ENCODE measurements at places on chromosomes 4 and X.

GRCh38 chr4:144113546-144113945, 27.0 kb downstream of the GYPA start:
- DNase-seq, result no peak

GRCh38 chr4:145935253-145936141, 3.1 kb downstream of the ZNF827 start:
- DNase-seq, result no peak

DNA sequence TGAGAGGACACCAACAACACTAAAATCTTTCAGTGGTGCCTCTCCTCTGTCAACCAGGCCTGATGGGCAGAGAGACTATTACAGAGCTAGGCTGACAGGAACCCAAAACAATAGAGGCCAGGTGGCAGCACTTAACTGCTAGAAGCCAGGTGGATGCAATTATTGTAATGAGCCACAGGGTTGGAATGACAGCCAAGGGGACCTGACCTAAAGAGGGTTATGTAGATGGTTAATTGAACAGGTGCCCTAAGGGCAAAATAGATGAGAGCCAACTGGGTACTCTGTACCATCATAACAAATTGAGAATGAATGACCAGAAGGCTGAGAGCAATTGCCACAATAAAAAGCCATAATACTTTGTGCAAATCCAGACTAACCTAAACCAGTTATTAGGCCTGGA, 24.7 kb upstream of the FRAS1 start:
- no peak for DNase-seq

DNA sequence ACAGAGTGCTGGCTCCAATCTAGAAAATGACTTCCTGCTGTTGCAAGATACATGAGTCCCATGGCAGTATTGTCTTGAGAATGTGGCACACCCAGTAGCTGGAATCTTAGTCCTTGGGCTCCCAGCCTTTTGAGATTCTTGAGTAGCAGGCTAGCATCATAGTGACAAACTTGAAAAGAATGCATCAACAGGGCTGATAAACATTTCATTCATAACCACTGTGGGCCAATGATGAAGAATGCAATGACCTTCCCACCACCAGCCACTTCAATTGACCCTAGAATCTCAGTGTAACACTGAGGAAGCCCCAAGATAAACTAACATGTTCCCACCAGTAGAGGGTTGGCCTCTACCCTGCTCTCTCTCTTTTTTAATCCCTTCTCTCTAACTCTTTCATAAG, 329.3 kb downstream of the GBA3 start:
- no peak for DNase-seq

DNA sequence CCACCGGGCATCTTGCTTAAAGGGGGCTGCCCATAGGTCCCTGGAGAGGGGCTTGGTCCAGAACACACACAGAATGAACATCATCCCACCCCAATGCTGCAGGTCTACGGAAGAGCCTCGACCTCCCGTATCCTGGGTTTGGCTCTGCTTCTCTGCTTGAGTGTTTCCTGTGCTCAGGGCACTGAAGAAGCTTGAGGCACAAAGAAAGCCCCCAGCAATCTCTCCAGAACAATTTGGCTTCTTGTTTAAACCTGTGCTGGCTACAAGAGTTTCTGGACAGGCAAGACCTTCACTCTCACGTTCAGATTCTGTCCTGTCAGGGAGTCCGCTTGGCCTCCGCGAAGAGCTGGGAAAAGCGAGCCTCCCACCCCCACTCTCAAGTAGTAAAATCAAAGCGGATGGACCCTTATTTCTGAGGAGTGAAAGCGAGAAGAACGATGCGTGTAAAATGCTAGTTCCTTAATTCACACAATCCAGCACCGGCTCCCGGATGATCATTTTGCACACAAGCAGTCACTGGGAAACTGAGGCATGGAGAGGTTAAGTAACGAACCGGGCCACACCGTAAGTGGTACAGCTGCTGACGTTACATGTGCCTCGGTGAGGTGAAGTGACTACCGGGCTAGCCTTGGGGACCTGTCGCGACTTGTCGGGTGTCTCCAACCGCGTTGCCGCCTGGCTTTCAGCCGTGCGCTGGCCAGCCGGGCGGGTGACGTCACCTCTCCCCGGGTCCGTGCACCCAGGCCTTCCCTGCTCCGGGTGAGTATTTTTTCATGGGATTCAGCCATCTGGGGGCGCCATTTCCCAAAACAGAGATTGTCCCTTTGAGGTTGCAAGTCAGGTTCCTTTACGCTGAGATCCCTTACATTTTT, 3.1 kb upstream of the SFRP2 start:
- no peak for DNase-seq

- DNase-seq, result no peak
Observed at GRCh38 chrX:47573341-47574075, 8.7 kb upstream of the TIMP1 start.

- no peak for DNase-seq
Observed at GRCh38 chrX:109843963-109844751, 111.1 kb upstream of the ACSL4 start.

DNA sequence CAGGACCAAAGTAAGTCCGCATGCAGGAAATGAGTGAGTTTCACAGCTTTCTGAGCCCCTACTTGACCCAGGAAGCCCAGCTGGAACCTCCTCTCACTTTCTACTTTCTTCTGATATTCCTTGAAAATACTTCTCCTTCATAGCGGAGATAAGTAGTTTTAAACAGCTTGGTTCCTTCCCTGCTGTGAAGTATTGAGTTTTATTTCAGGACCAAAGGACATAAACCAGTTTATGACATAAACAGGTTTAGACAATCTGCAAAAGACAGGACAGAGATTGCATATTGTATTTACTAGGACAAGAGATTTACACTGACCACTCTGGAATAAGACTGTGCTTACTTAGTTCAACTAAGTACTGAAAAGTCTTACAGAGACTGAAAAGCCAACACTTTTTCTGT, 54.8 kb downstream of the PAGE2 start:
- no peak for DNase-seq

DNA sequence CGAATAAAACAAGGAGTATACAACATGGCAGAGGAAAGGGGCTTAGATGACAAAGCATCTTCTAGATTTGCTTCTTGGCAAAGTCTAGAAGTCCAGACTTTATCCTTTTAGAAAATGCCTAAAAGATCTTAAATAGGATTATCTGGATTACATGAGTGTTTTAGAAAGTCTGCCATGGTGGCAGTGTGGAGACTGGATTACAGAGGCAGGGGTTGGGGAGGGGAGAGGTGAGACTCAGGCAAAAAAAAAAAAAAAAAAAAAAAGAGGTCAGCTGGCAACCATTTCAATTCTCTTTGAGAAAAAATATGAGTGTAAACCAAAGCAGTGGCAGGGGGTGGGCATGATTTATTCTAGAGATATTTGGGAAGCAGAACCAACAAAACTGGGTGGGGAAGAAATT, 17.4 kb downstream of the ZNF827 start:
- no peak for DNase-seq

- no peak for DNase-seq
Observed at GRCh38 chr4:38672397-38673129, 8.6 kb downstream of the KLF3 start.

DNA sequence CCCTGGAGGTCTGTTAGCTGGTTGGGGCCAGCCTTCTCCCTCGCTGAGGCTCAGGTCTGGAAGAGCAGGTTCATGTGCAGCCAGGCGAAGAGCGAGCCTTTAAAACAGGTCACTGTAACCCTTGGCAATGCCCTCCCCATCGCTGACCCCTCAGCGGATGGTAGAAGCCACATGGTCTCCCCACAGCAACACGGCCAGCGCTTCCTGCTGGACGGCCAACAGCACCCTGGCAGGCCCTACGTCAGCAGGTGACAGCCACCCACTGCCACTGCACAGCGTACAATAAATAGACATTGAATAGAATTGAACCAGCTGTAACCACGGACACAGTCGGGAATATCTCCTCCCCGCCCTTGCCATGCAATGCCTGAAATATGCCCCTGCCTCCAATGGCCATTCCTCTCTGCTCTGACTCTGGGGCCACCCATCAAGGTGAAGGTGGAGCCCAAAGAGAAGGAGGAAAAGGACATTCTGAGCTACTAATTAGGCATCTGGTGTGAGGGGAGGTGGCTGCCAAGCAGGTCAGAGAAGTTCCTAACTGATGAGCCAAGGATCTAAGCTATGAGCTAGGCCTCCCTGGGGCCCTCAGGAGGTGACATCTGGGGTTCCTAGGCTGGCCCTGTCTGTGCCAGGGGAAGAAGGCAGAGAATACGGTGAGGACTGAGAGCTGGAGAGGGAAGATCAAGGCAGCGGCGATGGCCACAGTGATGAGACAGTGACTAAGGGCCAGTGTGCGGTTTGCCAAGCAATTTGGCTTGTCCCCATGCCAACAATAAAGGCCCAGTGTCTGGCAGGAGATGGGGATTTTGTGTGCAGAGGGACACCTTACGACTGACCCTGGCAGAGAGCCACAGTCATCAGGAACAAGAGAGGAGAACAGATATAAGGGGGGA, 202.3 kb downstream of the BCOR start:
- no peak for DNase-seq

GRCh38 chr4:54843106-54843505, 185.3 kb downstream of the KIT start:
- DNase-seq, result no peak

DNA sequence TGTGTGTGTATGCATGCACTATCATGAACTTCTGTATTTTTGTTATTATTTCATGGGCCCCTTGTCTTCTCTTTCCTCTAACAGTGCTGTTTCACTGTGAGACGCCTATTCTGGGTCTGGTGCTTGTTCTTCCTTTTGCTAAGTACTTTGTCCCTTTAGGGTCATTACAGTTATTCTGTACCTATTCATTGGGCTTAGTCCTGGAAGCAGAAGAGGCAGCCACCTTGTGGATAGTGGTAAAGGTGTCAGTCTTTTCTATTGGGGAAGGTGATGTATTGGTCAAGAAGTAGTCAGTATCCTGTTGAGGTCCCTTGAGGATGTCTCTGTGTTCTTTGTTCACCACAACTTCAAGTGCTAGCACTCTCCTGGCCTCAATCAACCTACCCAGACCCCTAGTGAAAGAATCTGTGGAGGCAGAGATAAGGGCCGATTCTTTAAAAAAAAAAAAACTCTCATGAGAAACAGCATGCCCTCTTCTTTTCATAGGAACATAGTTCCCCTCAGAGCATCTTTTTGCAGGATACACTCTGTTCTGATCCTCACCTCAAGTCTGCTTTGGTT, 593.8 kb downstream of the SPRY1 start:
- DNase-seq, result no peak

- no peak for DNase-seq
Observed at GRCh38 chr4:120555058-120555457, 367.5 kb downstream of the PRDM5 start.

- no peak for DNase-seq
Observed at GRCh38 chr4:95417531-95417930, 131.2 kb downstream of the UNC5C start.

DNA sequence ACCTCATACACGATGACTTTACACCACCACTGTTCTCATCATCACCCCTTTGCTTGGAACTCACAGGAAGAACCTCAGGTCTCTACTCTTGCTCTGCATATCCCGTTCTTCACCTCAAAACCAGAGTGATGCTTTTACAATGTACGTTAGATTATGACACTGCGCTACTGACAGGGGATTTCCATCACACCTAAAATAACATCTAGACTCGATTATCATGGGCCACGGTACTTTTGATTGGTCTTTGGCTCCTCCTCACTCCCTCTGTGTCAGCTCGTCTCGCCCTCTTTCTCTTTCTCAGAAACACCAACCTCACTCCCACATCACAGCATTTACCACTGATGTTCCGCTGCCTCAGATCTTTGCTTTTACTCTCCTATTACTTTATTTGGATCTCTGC, 172.4 kb downstream of the TLL1 start:
- no peak for DNase-seq

DNA sequence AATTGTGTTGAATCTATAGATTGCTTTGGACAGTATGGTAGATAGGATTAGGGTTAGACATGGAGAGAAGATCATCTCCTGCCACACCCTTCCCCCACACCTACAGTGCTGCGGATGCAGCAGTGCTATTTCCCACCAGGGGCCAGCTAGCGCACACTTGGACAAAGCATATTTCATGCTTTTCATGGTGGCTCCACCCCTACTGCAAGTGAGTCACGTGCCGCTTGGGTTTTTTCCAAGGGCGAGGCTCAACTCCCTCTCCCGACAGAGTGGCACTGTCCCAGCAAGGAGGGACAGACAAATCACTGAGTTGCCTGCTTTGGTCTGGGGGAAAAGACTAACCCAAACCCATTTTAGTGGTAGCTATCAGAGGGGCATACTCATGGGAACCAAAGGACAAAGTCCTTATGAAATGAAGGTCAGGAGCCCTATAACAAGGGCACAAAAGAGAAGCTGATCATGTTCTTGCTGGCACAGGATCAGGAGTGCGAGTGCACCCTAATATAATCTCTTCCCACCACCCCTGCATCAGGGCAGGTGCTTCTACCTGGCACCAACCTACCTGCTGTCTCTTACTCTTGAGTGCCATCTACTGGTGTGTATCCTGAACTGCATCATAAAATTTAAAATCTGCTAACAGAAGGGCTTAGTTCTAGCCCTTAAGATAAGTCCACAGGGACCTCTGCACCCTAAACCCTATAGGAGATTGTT, 55.1 kb upstream of the PGAM4 start:
- no peak for DNase-seq

GRCh38 chr4:126807132-126807531, 825.6 kb upstream of the INTU start:
- no peak for DNase-seq

GRCh38 chrX:121456315-121456714, 408.9 kb downstream of the GLUD2 start:
- no peak for DNase-seq

GRCh38 chr4:37892641-37893040, 1.8 kb downstream of the TBC1D1 start:
- no peak for DNase-seq

GRCh38 chrX:101931136-101931487, 715 bp downstream of the ZMAT1 start:
- DNase-seq, result no peak

DNA sequence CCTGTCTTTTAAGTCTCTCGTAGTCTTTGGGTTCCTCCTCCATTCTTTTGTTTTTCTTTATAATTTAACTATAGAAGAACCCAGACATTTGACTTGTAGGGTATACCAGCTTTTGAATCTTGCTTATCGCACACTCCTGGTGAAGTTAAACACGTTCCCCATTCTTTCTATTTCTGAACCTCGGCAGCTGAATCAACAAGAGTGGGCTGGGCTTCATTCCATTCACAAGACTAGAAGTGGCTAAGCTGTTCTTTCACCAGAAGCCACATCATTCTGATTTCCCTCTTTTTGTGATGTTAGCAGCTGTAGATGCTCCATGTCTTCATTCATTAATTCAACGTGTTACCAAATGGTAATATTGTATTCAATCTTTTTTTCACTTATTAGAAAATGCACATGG, 167.9 kb downstream of the CORIN start:
- DNase-seq, result no peak

GRCh38 chrX:53305219-53305995, 24.0 kb upstream of the IQSEC2 start:
- DNase-seq, result no peak

GRCh38 chr4:31327031-31327430, 606.9 kb downstream of the PCDH7 start:
- DNase-seq, result no peak

- no peak for DNase-seq
Observed at GRCh38 chrX:71533516-71533850, 579 bp downstream of the OGT start.

GRCh38 chrX:69067841-69068240, 97.4 kb downstream of the PJA1 start:
- no peak for DNase-seq

GRCh38 chrX:71912156-71912555, 1.5 kb downstream of the NHSL2 start:
- DNase-seq, result no peak

GRCh38 chrX:121666171-121666570, 618.8 kb downstream of the GLUD2 start:
- no peak for DNase-seq
